Upper lobe of left lung (tissue), 6 donors: ENCODE measurements at places on chromosomes 12 and 14. TPM values are rescaled to one million over a fixed set of nuclear protein-coding genes. Genes with fewer than 3 reads are reported as not detected.
A peak's percentile ranks its signal among the peaks of the same experiment; 100 is the strongest.

LRIG3 gene
- 36.6 TPM for total RNA-seq

NPAS3 gene
- total RNA-seq, result 0.49 TPM

TTC6 gene
- 14.3 TPM for total RNA-seq

FGF23 gene
- not detected for total RNA-seq

RD3L gene
- total RNA-seq, result not detected

BMAL2 gene
- total RNA-seq, result 7.5 TPM

DNA sequence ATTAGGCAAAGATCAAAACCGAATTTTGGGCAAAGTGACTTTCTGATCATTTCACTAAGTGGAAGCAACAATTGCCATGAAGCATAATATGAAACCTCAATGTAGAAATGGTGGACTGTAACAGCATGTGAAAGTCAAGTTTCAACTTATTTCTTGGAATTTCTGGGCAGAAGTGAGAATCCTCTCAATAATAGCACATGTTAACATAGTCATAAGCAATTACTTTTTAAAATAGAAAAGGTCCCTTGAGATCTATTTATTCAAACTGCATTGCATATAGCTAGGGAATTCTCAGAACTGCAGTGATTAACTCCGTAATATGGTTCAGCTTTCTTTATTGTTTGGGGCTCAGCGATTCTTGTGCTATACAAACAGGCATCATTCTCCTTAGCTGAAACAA lies 136.7 kb upstream of the ATP2B1 start:
- no peak for DNase-seq

GRCh38 chr14:56274556-56274955 lies 156.3 kb downstream of the PELI2 start:
- DNase-seq, result no peak

DNA sequence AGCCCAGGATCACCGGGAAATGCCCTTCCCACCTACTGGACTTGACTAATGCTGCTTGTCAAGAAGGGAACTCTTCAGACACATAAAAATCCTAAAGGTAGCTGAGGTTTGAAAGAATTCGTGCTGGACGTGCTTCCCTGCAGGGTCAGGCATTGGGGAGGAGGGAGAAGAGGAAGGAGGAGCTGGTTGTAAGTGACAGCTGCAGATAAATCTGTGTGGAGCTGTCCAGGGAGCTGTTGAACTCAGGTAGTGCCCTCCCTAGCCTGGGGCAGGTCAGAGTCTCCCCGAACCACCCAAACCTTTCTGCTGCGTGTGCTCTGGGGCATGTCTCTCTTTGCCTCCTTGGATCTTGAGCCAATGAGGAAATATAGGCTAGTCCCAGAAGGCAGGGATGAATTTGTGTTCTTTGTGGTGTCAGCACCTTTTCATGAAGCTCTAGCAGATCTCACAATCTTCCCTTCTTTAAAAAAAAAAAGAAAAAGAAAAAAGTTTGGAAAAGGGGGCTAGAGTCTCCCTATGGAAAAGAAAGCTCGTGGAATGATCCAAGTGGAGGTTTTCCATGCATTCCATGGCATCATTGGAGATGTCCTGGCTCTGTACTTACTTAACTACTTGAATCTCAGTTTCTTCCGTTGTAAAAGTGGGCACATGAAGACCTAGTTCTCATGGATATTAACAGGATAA lies 23.6 kb upstream of the FOS start:
- DNase-seq, result no peak

GRCh38 chr12:124049451-124050094 lies 76.6 kb downstream of the ZNF664 start:
- DNase-seq, result no peak

DNA sequence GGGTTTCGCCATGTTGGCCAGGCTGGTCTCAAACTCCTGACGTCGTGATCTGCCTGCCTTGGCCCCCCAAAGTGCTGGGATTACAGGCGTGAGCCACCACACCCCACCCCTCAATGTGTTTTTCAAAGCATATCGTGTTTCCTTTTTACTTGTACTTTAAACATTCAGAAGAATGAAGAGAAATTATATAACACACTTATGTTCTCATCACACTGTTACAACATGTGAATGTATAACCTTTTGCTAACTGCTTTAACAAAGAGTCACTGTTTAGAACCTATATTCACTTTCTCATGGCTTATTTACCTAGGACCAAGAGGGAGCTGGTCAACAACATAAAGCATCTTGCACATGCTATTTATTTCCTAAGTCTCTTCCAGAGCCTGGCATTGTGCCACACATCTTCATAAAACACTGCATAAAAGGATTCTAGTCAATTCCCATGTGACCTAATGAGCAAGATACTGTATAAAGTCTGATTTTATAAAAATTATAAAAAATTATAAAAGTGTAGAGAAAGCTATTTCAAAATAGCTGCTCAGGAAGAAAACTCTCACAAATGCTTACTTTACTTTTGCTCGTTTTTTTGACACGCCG lies 16.0 kb upstream of the ACTR6 start:
- no peak for DNase-seq

DNA sequence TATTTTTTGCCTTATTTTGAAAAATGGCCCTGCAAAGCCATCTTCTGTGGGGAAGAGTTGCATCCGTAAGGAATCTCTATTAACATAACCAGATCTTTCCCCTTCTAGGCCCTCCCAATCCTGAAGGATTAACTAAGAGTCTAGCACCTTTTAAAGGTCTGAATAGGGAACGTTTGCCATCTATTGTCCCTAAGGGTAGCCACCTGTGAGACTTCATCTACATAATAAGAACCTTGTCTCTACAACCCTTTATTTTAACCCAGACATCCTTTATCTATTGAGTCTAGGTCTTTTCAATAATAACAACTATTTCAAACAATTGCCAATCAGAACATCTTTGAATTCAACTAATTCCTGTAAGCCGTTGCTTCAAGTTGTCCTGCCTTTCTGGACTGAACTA lies 4.4 kb downstream of the EDDM3B start:
- no peak for DNase-seq

- DNase-seq, result no peak
Observed at GRCh38 chr12:123148223-123148622, 2.7 kb downstream of the PITPNM2 start.

DNA sequence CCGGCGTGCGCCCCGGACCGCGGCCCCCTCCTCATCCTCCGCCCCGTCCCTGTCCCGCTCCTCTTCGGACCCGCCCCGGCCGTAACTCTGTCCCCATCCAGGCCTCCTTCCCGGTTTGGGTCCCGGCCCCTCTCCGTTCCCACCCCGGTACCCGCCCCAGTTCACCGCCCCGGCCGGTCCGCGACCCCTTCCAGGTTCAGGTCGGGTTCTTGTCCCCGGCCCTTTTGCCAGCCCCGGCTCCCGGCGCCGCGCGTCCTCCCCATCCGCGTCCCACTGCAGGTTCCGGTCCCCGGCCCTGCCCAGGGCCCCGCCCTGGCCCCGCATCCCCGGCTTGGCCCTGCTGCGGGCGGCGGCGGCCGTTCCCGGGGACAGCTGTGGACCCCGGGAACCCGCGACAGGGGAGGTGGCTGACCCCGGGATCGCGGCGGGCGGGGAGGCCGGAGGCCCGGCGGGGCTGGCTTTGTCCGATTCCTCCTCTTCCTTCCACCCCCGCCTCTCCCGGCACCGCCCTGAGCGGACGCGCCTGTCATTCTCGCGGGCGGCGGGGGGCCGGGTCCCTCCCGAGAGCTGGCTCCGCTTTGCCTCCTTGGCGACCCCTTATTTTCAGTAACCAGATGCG lies 601 bp downstream of the KLC1 start:
- DNase-seq, result peak; percentile 51

- DNase-seq, result peak; percentile 40
Observed at GRCh38 chr14:75025082-75025481, 22.4 kb downstream of the EIF2B2 start.

DNA sequence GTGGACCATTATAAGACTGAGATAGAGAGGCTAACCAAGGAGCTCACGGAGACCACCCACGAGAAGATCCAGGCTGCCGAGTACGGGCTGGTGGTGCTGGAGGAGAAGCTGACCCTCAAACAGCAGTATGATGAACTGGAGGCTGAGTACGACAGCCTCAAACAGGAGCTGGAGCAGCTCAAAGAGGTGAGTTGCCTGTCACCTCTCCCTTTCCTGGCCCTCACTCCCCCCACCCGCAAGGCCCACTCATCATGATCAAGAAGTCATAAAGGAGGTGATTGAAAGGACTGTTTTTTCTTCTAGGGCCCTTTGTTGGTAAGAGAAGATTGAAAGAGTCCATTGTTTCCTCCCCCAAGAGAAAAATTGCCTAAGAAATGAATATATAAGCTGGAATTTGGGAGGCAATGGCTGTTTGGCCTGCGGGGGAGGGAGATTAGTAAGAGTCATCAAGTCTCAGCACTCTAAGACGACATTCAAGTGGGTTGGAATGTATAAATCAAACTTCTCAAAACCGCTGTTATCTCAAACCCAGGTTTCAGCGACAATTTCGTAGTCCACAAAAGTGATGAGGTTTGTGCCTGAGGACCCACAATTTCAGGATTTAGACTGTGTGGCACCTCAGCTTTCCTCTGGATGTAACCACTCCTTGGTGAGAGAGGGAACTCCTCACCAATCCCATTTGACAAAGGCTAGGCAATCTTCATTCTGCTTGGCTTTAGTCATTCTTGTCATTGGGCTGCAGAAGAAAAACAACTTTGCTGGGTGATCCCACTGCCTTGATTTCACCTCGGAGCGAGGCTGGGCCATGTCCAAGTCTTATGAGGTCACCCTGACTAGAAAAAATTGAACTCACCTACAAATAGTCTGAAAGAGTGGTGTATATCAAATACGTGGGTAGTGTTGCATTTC lies 966 bp downstream of the BICD1 start:
- DNase-seq, result no peak

DNA sequence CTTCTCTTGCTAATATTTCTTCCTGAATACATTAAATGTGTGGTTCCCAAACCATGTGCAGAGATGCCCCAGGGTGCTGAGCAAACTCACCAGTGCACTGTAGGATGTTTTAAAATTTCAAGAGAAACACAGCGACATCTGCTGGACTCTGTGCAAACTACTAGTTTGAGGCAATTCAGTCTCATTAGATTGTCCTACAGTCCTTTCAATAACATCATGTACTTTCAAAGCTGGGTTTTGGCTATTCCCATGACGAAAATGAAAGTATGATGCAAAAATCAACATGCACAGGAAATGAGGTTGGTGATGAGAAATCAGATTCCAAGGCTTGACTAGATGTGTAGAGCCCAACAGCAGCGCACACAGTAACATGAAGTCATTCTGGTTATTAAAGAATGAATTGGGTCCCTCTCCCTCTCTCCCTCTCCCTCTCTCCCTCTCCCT lies 66.3 kb downstream of the CLIP1 start:
- no peak for DNase-seq
